ENCODE measurements at places on chromosomes 5 and 9.
A peak's percentile ranks its signal among the peaks of the same experiment; 100 is the strongest.

GRCh38 chr5:18010053-18010452 is 375.8 kb downstream of the TAF11L14 start:
- H3K4me1 ChIP-seq: no peaks in the 10 kb centered on the region
- no peak overlapping the region for H3K4me3 ChIP-seq
- no peaks in the 10 kb centered on the region for H3K27me3 ChIP-seq
- no peak for DNase-seq

GRCh38 chr9:89477811-89478630 is 19.9 kb downstream of the SEMA4D start:
- no peak overlapping the region for H3K27ac ChIP-seq
- H3K4me1 ChIP-seq: peaks cover 8% of the 10 kb centered on the region
- H3K36me3 ChIP-seq: peaks cover 7% of the 10 kb centered on the region
- DNase-seq: no peak
- H3K4me3 ChIP-seq: no peak overlapping the region
- H3K27me3 ChIP-seq: peaks cover 4% of the 10 kb centered on the region

DNA sequence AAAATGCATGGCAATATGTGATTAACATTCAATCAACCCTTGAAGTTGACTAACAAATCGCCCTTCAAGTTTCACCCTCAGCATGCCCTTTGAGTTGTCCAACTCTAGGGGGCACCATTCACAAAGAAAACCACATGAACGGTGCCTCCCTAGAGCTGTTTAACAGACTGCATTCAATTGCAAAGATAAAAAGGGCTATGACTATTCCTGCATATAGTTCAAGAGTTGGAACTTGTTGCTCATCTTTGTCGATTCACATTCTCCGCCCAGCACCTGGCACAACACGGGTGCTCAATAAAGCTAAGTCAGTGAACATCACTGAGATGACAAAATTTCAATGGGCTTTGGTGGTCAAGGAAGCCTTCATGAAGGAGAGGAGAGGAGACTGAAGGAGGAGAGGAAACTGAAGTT is 69.6 kb upstream of the SLC30A5 start:
- H3K4me3 ChIP-seq: no peak overlapping the region
- peaks cover 3% of the 10 kb centered on the region for H3K27me3 ChIP-seq
- H3K27ac ChIP-seq: no peak overlapping the region
- DNase-seq: peak; percentile 33

- H3K27me3 ChIP-seq: peaks cover 3% of the 10 kb centered on the region
- no peak for DNase-seq
- H3K36me3 ChIP-seq: peaks cover 28% of the 10 kb centered on the region
- H3K4me1 ChIP-seq: peaks cover 23% of the 10 kb centered on the region
- peak overlapping the region; percentile 25 for H3K27ac ChIP-seq
- no peak overlapping the region for H3K4me3 ChIP-seq
Measured at GRCh38 chr5:150393096-150393645, 19.5 kb downstream of the CD74 start.
